ENCODE measurements at places on chromosomes 16 and 17.
A peak's percentile ranks its signal among the peaks of the same experiment; 100 is the strongest.

GRCh38 chr16:49419862-49420261, 46.3 kb downstream of the C16orf78 start:
- no peak for DNase-seq

DNA sequence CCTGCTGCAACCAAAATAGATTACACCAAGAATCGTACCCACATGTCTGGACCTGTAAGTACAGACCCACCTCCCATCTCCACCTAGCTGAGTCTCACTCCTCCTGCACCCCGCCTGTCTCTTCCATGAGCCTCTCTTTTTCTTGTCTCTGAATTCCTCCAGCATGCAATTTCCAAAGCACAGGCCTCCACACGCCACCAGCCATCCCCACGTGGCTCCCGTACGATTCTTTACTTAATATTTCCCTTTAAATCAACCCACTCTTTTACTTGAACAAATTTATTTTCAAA, 1.2 kb downstream of the RPH3AL start:
- no peak for DNase-seq

GRCh38 chr16:65789161-65789945, 577.1 kb upstream of the CDH5 start:
- DNase-seq: no peak

GRCh38 chr16:49338611-49339265, 34.9 kb upstream of the C16orf78 start:
- DNase-seq: no peak

- peak; percentile 72 for DNase-seq
These were observed 485 bp downstream of the DYNLL2 start for GRCh38 chr17:58083491-58084316.

DNA sequence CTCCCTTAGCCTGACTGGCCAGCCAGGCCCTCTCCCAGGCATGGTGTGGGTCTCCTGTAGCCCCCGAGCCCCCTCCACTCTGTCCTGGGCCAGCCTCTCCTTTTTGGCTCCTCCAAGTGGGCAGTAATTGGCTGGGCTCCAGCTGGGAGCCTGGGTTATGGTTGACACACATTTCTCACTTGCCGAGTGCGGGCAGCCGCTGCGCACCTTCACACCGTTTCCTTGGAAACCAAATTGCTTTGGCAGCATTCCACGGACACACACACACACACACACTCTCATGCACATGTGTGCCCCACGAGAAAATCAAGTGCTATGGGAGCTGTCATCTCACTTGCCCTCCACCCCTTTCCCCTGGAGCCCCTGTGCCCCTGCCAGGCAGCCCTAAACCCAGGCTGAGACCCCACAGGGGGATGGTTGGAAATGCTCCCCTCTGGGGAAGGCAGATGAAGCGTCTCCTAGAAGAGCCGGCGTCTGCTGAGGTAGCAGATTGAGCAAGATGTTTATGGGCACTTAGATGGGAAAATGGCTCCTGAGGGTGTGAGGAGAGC, 402.7 kb upstream of the TNRC6C start:
- DNase-seq: no peak

DNA sequence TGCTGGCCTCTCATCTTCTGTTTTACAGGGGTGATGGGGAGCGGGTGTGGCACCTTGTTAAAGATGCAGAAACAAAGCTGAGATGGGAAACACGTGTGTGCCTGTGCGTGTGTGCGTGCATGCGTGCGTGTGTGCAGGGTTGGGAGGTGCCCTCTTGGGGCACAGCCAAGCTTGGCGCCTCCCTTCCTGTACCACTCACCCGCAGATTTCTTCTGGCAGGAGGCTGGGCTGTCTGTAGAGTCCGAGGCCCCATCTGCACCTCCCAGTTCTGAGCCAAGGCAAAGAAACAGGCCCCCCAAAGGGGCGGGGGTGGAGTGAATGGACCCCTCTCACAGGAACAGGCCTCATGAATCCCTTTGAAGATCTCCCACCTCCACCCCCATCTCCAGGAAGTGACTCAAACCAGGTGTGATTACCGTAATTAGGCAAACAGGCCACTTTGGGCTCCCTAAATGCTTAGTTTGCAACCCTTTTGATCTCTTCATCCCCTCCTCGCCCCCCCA, 20.9 kb downstream of the TNS4 start:
- DNase-seq: no peak

GRCh38 chr16:53457670-53458069, 23.4 kb downstream of the RBL2 start:
- no peak for DNase-seq

DNA sequence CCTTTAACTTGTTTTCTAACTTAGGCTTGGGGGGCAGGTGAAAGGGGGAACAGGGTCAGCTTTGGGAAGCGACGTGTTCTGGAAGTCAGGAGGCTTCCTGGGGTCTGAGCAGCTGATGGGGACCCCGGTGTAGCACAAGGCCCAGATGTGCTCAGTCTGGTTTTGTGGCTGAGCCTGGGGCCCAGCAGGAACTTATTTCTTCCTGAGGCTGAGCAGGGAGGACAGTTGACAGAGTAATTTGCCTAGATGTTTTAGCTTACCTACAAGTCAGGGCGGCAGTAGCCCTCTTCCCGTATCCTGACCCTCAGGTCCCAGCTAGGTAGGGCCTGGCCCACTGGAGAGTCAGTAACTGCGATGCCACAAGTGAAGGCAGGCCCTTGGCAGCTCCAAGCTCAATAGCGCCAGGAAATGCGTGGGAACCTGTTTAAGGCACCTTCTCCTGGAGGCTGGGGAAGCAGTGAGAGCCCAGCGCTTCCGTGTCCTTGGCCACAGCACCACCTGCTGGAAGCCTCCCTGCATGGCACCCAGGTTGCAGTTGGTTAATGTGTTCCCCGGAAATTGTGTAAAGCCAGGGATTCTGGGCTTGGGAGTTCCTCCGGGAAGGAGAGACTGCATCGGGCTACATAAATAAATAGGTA, 5.2 kb downstream of the CCR7 start:
- peak; percentile 82 for DNase-seq

DNA sequence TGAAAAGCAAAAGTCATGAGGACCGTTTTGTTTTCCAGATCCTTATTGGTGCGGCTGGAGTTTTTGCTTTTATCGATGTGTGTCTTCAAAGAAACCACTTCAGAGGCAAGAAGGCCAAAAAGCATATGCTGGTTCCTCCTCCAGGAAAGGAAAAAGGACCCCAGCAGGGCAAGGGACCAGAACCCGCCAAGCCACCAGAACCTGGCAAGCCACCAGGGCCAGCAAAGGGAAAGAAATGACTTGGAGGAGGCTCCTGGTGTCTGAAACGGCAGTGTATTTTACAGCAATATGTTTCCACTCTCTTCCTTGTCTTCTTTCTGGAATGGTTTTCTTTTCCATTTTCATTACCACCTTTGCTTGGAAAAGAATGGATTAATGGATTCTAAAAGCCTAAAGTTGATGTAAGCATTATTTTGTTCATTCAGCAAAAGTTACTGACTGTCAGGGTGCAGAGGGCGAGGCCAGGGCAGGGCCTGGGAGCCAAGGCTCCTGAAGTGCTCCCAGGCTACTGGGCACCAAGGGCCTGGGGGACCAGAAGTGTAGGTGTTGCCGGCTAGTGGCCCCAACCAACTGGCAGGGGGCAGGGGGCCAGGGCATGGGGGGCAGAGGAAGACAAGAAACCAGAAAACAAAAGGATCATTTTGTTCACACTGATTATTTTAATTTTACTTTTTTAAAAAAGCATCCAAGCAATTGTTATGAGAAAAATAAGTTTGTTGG, 8.8 kb downstream of the CMTM2 start:
- no peak for DNase-seq

DNA sequence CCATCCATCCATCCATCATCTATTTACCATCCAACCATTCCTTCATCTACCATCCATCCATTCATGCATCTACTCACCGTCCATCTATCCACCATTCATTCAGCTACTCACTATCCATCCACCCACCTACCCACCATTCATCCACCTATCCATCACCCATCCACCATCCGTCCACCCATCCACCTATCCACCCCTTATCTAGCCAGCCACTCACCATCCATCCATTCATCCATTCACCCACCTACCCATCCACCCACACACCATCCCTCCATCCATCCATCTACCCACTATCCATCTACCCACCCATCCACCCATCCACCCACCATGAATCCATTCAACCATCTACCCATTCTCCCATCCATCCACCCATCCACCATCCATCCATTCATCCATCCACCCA, 26.6 kb downstream of the BCO1 start:
- DNase-seq: no peak

DNA sequence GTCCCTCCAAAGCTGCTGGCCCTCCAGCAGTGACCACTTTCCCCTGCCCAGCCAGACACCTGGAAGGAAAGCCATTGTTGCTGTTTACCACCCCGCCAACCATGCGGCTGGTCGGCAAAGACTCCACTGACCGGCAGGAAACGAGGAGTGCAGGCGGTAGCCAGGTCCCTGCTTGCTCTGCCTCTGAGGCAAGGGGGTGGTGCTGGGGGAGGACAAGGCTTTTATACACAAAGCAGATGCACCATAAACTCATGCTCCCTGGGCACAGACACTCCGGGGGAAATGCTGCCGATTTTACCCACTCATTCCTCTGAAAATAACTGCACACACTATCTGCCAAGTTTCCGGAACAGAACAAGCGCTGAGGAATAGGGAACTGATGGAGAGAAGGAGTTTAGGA, 62.8 kb upstream of the GRIN2A start:
- DNase-seq: no peak

All from SJSA1 (cell line).